Left ventricle myocardium inferior (tissue), 1 donor: ENCODE measurements at places on chromosomes 12 and 14. TPM values are rescaled to one million over a fixed set of nuclear protein-coding genes. Genes with fewer than 3 reads are reported as not detected.

Gene AGAP2
- total RNA-seq: 6.5 TPM

Gene KLRD1
- 1.4 TPM for total RNA-seq

Gene NKX2-1
- total RNA-seq: not detected

Gene TSPAN11
- 1.7 TPM for total RNA-seq

Gene LYZ
- total RNA-seq: 30.8 TPM

Gene TXNRD1
- total RNA-seq: 98.0 TPM

Gene TBC1D30
- 0.77 TPM for total RNA-seq

Gene CCDC198
- total RNA-seq: not detected

Gene GLT8D2
- total RNA-seq: 11.7 TPM

Gene ASB2
- total RNA-seq: 251 TPM

Gene ATG2B
- total RNA-seq: 10.0 TPM

Gene IGF1
- total RNA-seq: 5.8 TPM

Gene RFX4
- not detected for total RNA-seq

Gene CELA1
- total RNA-seq: not detected

Gene GALNT16
- total RNA-seq: 70.5 TPM

Gene NUDT14
- 22.9 TPM for total RNA-seq

Gene SSTR1
- 0.69 TPM for total RNA-seq

Gene HRK
- 0.77 TPM for total RNA-seq

Gene NINJ2
- 4.6 TPM for total RNA-seq

Gene CD4
- 7.4 TPM for total RNA-seq

Gene EFS
- 3.6 TPM for total RNA-seq

Gene FAM161B
- 4.7 TPM for total RNA-seq

Gene EIF2S3B
- total RNA-seq: 0.22 TPM

Gene RIMBP2
- not detected for total RNA-seq

Gene SEL1L
- 54.4 TPM for total RNA-seq

Gene P2RX7
- total RNA-seq: 1.6 TPM

Gene PLEKHD1
- 0.14 TPM for total RNA-seq

Gene ASIC1
- total RNA-seq: 0.96 TPM

Gene KRT2
- not detected for total RNA-seq

Gene TARBP2
- 12.9 TPM for total RNA-seq

Gene MYO1H
- 0.16 TPM for total RNA-seq

Gene C14orf39
- not detected for total RNA-seq

Gene TAPBPL
- total RNA-seq: 16.4 TPM

Gene KRT5
- total RNA-seq: not detected

Gene TMTC1
- 38.4 TPM for total RNA-seq

Gene ITGB7
- 1.1 TPM for total RNA-seq

Gene KCNK13
- 1.9 TPM for total RNA-seq

Gene SMIM41
- total RNA-seq: 0.30 TPM

Gene GNB3
- 7.5 TPM for total RNA-seq

Gene LRFN5
- total RNA-seq: 0.30 TPM

Gene TMEM233
- total RNA-seq: 0.11 TPM

Gene TSPAN19
- 0.33 TPM for total RNA-seq

Gene WIF1
- total RNA-seq: not detected

Gene NFE2
- total RNA-seq: 0.71 TPM

Gene SYT1
- total RNA-seq: 0.30 TPM

Gene SNRPF
- total RNA-seq: 10.7 TPM

Gene PRORP
- total RNA-seq: 23.6 TPM

Gene PTPRR
- total RNA-seq: 1.3 TPM

Gene GPR68
- 0.41 TPM for total RNA-seq

Gene MMP19
- total RNA-seq: 2.2 TPM

Gene SERPINA3
- 45.5 TPM for total RNA-seq

Gene TTC6
- not detected for total RNA-seq
